Activated T-cell treated with anti-CD3 and anti-CD28 coated beads, Interleukin-2, amount 50 U/mL, for 1 hour (primary cell): ENCODE measurements at places on chromosomes 3 and 15.

- DNase-seq, result no peak
Measured at GRCh38 chr3:85251766-85252165, 293.0 kb downstream of the CADM2 start.

DNA sequence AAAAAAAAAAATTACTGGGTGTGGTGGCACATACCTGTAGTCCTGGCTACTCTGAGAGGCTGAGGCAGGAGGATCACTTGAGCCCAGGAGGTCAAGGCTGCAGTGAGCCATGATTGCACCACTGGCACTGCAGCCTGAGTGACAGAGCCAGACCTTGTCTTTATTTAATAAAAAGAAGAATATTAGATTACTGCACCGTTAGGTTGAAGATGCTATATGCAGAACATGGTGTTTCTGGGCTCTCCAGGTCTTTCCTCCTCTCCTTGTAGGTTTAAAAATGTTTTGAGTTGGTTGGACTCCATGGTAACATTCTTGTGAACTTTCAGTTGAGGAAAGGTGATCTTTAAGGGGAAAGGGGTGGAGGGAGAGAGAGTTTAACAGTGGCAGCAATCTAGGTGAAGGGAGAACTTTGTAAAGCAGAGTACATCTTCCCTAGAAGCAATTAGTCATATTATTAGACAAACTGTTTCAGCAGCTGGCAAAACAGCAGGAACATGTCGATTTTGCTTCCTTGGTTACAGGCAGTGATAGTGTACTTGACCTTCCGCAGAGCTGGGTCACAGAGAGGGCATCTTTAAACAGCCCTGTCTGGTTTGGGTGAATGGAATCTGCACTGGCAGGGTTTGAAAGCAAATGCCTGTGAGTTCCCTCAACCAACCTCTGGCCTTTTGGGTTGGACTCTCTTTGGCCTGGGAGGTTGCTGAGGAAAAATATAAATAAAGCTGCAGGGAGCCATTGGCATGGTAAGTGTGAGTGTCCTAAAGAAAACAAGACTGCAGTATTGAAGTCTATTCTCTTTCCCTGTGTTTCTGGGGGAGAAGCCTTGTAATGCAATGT, 42.8 kb downstream of the NR2C2 start:
- DNase-seq, result no peak

GRCh38 chr15:76996076-76996525, 1.2 kb downstream of the PSTPIP1 start:
- DNase-seq, result no peak

DNA sequence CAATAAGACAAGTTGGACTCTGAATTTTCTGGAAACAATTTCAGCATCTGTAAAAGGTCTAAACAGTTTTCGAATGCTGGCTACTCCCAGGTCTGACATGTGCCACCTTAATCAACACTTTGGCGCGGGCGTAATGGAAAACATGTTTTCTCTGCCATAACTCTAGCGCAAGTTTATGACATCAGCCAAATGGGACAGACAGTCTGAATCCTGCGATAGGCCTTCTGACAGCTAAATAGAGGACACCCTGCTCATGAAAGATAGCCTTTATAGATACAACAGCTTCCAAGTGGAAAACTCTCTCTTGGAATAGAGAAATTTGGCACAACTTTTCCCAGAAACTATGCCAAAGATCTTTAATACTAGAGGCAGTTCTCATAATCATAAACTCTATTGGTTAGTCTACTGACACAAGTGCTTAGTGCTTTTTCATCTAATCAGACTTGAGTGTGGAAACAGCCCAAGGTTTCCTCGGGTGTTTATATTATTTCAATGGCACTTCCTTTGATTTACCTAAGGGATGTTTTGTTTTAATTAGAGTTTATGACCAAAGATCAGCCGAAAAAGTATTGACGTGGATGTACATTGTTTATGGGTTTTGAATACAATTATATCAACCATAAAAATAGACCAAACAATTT, 120.1 kb upstream of the DPH6 start:
- DNase-seq, result no peak

DNA sequence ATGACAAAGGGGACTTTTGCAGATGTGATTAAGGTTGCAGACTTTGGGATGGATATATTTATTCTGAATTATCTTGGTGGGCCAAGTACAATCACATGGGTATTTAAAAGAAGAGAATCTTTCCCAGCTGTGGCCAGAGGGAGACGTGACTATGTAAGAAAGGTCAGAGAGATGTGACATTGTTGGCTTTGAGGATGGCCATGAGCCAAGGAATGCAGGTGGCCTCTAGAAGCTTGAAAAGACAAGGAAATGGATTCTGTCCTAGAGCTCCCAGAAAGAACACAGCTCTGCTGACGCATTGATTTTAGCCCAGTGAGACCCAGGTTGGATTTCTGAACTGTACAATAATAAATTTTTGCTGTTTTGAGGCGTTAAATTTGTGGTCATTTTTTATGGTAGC, 616.0 kb upstream of the TBL1XR1 start:
- no peak for DNase-seq

GRCh38 chr3:193831495-193832455, 238.8 kb downstream of the OPA1 start:
- no peak for DNase-seq

DNA sequence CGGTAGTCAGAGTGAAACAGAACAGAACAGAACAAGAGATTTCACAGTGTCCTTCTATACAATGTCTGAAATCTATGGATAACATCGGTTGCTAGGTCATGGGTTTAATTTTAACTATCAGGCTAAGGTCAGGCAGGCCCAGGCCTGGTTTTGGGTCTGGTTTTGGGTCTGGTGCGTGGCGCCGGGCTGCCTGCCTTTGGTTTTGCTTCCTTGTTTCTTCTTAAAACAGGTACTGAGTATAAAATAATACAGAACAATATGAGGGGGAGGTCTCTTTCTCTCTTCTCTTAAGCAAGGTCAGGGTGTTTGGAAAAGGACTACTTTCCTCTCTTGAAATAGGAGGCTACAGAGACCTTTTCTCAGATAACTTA, 1.4 kb downstream of the AEN start:
- DNase-seq, result no peak

- DNase-seq, result no peak
Measured at GRCh38 chr15:70430069-70430468, 332.4 kb upstream of the TLE3 start.

- DNase-seq, result no peak
Measured at GRCh38 chr3:7682822-7683229, 818.8 kb upstream of the LMCD1 start.

GRCh38 chr3:159763011-159763601, 225.5 kb upstream of the IL12A start:
- DNase-seq, result no peak

DNA sequence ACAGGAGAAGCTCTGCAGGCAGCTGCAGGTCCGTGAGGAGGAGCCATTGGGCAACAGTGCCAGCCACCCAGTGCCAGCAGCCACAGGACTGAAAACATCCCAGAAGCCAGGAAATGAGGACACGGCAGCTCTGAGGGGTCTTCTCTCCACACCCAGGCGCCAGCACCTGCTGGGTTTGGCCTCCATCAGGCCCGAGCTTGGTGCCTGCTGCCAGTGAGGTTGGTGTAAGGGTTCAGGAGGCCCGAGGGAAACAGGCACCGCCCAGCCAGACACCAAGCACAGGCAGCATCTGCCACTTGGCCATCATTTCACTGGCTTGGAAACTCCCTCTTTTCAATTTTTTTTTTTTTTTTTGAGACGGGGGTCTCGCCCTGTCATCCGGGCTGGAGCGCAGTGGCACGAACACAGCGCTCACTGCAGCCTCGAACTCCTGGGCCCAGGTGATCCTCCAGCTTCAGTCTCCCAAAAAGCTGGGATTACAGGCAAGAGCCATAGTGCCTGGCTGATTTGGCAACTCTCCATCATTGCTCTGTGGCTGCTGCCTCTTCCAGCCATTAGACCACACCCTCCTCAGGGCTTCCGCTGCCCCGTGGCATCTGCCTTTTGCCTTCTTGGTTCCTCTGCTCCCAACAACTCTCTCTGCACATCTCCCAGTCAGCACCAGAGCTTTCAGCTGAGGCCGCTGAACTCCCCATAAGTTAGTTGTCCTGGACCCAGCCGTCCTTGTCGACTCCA, 1.5 kb upstream of the ITIH3 start:
- DNase-seq, result no peak

DNA sequence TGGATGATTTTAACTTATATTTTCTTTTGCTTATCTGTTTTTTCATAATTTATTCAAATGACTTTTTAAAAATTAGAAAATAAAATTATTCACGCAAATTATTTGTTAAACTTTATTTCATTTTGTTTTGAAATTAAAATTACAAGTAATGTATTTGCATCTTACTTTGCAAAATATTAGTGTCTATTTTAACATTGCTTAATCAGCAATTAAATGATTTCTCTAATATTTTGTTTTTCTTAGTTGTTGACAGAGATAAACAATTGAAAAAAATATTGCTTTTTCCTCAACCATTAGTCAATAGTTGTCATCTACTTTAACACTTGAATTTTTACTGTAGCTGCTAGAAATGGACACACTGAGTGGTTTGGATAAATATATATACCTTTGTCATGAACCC, 32.8 kb upstream of the PYDC2 start:
- DNase-seq, result no peak

DNA sequence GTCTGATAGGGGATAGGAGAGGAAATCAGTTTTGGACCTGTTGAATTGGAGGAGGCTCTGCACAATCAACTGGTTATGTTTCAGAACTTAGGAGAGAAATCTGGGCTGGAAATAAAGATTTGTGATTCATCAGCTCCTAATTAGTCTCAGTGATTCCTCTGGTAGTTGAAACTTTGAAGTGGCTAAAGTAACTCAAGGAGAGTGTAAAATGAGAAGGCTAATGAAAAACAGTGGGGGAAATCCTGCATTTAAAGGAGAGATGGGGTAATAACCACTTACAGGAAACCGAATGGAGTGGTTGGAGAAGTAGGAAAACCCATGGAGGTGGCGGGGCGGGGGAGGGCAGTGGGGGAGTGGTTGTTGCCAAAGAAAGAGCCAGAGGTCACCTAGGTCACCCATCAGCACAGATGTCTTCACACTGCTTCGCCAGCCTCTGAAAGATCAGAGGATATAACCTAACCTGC, 32.6 kb downstream of the MAP2K5 start:
- DNase-seq, result no peak

- DNase-seq, result no peak
Measured at GRCh38 chr3:172263781-172264486, 184.3 kb downstream of the GHSR start.

DNA sequence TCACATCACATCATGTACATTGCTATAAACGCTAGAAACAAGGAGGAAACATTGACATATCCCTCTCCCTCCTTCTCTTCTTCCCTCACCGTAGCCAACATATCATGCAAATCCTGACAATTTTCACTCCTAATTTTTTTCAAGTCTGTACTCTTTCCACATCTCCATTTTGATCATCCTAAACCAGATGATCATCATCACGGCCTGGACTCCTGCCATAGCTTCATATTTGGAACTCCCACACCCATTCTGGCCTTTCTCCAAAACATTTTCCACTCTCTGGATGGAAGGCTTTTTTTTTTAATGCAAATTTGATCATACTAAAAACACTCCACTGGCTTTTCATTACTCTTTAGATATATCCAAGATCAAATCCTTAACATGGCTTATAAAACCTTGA, 248.0 kb upstream of the CNTN3 start:
- no peak for DNase-seq

- no peak for DNase-seq
Measured at GRCh38 chr15:36691579-36692357, 112.3 kb downstream of the CDIN1 start.

GRCh38 chr15:34014556-34014955, 24.4 kb downstream of the AVEN start:
- DNase-seq, result no peak

- DNase-seq, result no peak
Measured at GRCh38 chr15:98646546-98647025, 1.8 kb upstream of the IGF1R start.

DNA sequence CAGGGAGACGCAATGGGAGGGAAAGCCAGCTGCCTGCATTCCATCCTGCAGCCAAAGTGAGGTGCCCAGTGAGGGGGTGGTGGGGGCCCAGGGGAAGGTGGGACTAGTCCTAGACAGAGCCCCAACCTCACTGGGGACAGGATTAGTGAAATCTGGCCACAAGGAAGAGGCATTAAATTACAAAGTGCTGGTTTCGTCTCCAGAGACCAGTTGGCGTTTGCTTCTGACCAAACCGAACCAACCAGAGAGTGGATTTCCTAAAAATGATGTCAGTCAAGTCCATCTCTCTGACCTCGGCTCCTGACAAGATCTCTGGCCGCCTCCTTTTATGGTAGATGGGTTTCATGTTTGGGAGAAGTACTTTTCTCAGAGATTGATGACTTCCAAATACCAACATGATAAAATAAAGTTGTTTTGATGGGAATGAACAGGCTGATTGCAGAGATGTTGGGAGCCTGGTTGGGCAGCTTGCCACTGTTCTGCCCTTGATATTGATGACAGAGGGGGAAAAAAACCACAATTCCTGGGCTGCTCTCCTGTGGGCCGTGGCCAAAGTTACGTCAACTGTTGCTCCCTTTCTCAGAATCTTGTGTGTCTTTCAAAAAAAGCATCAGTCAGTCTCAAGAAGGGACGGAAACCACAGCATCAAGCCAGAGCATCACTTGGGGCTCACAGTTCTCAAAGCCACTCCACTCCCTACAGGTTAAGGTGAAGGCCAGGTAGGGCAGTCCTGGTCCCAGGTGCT, 24.6 kb downstream of the ITGA11 start:
- no peak for DNase-seq

- no peak for DNase-seq
Measured at GRCh38 chr15:64991536-64992135, 1.9 kb upstream of the SPG21 start.

- DNase-seq, result no peak
Measured at GRCh38 chr3:14796403-14797077, 22.2 kb upstream of the FGD5 start.

DNA sequence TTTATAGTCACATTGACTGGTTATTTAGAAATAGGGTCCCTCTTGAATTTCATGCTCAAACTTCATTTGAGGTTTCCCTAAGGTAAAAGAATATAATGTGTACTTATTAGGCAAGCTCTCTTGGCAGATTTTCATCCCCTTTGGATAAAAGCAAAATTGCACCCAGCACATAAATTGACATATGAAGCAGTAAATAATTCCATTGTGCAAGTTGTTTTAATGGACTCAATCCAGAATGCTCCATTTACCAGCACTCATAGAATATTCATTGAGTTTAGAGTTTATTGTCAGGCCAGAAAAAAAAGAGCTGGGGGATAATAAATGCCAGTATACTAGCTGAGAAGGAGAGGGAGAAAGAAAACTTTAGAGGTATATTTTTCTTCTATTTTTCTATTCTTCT, 136.8 kb downstream of the TPRG1 start:
- DNase-seq, result no peak

- no peak for DNase-seq
Measured at GRCh38 chr3:126107957-126108675, 24.2 kb upstream of the SLC41A3 start.
